ENCODE measurements at places on chromosomes 1 and 21.

DNA sequence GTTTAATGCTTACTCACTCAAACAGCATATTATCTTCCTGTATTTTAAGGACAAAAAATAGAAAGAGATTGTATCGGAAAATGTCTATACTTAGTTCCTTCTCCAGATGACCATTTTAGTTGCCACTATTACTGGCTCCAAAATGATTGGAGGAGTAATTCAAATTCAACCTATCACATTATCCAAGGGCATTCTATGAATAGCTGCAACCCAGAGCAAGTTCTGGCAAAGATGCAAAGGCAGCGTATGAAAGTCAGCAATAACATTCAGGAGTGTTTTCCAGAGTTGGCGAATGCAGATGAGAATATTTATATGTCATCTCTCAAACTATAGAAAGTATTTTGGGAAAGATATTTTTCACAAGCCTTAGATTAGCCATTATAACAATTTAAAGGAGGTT lies 389.8 kb upstream of the ADGRL2 start:
- DNase-seq: no peak

- no peak for DNase-seq
Observed at GRCh38 chr21:44708866-44709425, 2.4 kb downstream of the TSPEAR start.

DNA sequence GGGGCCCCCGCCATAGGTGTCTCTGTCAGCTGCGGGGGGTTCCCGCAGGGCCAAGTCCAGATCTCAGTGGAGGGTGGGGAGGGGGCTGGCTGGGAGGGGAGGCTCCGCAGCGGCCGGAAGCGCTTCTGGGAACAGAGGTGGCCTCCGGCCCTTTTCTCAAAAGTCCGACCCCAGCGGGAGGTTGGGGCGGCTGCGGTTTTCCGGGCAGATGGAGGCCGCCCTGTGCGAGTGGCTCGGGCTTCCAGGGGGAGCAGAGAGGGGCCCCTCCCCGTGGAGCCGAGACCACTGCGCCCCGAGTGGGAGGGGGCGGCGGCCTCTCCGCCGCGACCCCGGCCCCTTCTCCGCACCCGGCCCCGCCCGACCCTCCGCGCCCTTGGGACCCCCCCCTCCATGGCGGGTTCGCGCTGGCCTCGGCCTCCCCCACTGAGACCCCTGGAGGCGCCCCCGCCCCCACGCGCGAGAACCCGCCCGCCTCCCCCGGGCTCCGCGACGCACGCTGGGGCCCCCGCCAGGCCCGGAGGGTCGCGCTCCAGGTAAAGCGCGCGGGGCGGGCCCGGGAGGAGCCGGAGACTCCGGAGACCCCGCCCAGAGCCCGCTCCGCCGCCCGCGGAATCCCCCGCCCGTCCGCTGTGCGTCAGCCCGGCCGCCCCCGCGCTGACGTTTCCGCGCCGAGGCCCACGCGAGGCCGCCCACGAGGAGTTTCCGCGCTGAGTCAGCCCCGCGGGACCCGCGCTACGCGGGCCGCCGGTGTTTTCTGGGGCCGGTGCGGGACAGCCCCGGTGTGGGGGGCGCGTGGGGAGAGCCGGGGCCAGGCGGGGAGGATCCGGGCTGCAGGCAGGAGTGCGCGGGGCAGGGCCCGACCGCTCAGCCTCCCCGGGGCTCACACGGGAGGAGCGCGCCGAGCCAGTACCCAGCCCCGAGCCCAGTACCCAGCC lies 5.2 kb downstream of the TNFRSF18 start:
- DNase-seq: no peak

GRCh38 chr1:55694310-55694801 lies 479.2 kb upstream of the USP24 start:
- DNase-seq: no peak

DNA sequence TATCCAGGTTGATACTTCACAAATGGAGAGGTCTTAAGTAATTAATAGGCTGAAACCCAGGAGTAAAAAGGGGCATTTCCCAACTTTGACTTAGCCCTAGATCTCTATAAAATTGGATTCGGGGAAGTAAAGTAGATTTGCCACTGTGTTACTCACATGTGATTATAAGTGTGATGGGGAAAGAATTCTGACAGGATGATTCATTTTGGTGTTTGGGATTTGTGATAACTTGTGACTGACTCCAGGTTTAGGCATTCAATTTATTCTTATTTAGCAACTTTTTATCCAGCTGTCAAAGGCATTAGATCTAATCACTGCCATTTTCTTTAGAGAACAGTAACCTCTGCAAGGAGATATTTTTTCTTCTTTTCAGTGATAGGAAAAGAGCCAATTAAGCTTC lies 175.5 kb downstream of the ASTN1 start:
- no peak for DNase-seq

- no peak for DNase-seq
Observed at GRCh38 chr1:21904704-21905520, 32.2 kb downstream of the HSPG2 start.

DNA sequence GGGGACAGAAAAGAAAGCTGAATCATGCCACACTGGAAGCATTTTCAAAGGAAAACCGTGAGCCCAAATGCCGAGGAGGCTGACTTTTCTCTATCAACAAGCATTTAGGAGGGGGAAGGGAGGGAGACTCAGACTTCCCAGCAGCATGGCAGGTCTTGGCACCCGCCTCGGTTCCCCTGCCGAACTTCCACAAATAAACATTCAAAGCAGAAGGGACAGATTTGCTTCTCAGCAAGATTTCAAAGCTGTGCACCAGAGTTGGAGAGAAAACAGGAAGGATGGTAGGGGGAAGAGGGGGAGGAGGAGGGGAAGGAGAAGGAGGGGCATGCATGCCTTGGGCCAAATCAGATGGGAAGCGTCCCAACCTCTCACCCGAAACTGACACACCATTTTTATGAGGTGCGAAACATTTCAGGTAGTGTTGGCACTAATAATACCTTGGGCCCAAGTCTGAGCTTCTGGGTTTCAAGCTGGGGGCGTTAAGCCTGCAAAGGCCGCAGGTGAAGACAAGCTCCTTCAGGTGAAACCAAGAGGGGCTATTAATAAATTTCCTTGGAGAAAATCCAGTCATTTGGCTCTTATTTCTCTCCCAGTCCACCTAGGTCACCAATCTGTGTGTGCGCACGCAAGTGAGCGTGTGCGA lies 26.4 kb downstream of the ABCA4 start:
- no peak for DNase-seq

GRCh38 chr1:15703562-15703961 lies 19.4 kb downstream of the PLEKHM2 start:
- no peak for DNase-seq

DNA sequence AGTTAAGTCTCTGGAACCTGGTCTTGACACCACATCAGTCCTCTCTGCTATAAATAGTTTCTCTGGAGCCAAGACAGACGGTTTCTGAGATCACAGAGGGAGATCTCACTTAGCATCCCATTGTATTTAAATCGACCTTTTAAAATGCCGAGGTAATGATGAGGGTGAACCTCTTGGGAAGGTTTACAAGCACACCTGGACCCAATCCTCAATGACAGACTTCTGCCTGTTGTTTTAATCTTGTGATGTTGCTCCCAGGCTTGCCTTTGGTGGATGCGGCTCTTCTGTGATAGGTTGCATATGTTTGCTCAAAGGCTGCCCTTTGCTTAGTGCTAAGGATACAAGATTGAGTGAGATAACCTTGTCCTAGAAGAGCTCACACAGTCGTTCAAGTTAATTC lies 104.6 kb upstream of the L1TD1 start:
- no peak for DNase-seq

DNA sequence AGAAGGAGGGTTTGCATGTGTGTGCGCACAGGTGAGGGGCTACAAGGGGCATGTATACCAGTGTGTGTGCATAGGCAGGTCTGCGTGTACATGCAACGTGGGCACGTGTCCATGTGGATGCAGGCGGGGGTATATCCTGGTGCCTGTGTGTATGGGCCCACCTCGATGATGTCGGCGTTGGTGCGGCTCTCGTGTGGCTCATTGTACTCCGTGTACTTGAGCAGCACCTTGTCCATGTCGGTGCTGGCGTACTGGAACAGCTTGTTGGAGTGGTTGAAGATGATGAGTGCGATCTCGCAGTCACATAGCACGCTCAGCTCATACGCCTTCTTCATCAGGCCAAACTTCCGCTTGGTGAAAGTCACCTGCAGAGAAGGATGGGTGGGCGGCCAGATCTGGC lies 18.3 kb downstream of the MEF2D start:
- no peak for DNase-seq

GRCh38 chr1:165871311-165872067 lies 44.1 kb downstream of the UCK2 start:
- no peak for DNase-seq

GRCh38 chr1:114979278-114979891 lies 50.2 kb upstream of the TSHB start:
- DNase-seq: no peak
